ENCODE measurements at places on chromosomes 13 and 19. TPM values are rescaled to one million over a fixed set of nuclear protein-coding genes. Genes with fewer than 3 reads are reported as not detected.

The ZNF763 gene
- 0.25 TPM for total RNA-seq

The DMPK gene
- total RNA-seq = 7.8 TPM

The CRB3 gene
- 25.9 TPM for total RNA-seq

The COX6B1 gene
- total RNA-seq = 196 TPM

The PLPP2 gene
- 1.8 TPM for total RNA-seq

The C1QTNF9 gene
- 0.18 TPM for total RNA-seq

The MBD3L3 gene
- not detected for total RNA-seq

The CACNA1A gene
- 0.30 TPM for total RNA-seq

The ALKBH7 gene
- 83.9 TPM for total RNA-seq

The KLK1 gene
- 0.75 TPM for total RNA-seq

The GFY gene
- total RNA-seq = not detected

The CFD gene
- 6.1 TPM for total RNA-seq

The ZNF225 gene
- total RNA-seq = 1.8 TPM

DNA sequence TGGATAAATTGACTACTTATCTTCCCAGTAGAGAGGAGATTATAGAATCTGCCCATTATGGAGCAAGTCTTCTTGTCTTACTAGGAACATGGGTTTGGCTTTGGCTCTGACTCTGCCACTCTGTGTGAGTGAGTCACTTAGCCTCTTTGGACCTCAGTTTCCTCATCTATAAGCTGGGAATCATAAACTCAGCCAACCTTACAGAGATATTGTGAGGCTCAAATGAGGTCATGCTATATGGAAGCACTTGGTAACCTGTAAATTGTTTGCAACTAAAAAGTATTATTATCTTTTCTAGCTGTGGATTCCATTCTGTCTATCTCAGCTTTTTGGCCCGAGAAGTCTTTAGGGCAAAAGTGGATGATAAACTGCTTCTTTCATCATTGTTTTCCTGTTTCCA is 186.8 kb upstream of the TSC22D1 start:
- no peak for DNase-seq

- DNase-seq = no peak
These were observed 183.0 kb downstream of the TSHZ3 start for GRCh38 chr19:31166206-31166605.

DNA sequence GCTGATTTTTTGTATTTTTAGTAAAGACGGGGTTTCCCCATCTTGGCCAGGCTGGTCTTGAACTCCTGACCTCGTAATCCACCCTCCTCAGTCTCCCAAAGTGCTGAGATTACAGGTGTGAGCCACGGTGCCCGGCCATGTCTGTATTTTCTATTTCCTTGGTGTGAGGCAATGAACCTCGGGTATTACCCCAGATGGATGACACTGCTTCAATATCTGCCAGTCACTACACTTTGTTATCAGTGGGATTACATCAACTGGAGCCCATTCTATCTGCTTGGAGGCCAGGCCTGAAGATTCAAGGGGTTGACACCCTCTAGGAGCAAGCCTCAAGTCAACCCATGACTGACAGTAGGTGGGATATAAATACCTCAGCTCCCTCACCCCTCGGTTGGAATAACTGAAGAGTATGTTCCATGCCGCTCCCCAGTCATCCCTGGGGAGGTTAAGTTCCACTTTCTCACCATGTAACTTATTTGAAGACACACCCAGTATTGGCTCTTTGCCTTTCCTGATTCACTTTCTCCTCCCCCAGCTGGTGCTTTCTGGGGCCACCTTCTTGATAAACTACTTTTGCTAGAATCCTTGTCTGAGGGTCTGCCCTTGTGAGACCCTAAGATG is 992 bp upstream of the ADGRE1 start:
- DNase-seq = no peak

- DNase-seq = no peak
These were observed 102.8 kb downstream of the PCDH17 start for GRCh38 chr13:57734306-57734705.

- no peak for DNase-seq
These were observed 16.1 kb downstream of the LGALS16 start for GRCh38 chr19:39671739-39672363.

- no peak for DNase-seq
These were observed 719 bp upstream of the GRK1 start for GRCh38 chr13:113666329-113666670.

GRCh38 chr13:78569029-78569428 is 34.3 kb downstream of the POU4F1 start:
- no peak for DNase-seq

GRCh38 chr19:5058521-5059212 is 89.8 kb downstream of the KDM4B start:
- DNase-seq = no peak

- no peak for DNase-seq
These were observed 44.9 kb downstream of the DIAPH3 start for GRCh38 chr13:60118696-60119400.

GRCh38 chr19:31174948-31175347 is 174.3 kb downstream of the TSHZ3 start:
- DNase-seq = no peak

GRCh38 chr13:68160466-68160865 is 930.3 kb upstream of the PCDH9 start:
- DNase-seq = no peak

- no peak for DNase-seq
These were observed 924.0 kb downstream of the EFNB2 start for GRCh38 chr13:105611424-105611823.

DNA sequence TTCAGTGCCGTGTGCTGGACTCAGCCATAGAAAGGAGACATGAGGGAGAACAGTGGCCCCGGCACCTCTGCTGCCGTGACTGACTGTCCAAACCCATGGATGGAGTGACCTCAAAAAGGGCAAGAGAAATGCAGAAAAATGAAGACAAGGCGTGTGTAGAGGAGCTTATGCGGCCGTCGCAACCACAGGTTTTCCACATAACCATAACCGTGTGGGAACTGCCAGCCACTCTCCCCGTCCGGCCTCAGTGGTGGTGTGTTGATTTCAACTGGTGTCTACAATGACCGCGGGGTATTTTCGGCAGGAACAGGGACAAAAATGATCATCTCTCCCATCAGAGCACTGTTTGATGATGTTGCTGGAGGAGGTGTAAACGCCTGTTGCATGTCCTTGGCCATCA is 42.9 kb upstream of the F7 start:
- no peak for DNase-seq

- DNase-seq = no peak
These were observed 228.1 kb downstream of the FGF9 start for GRCh38 chr13:21898945-21899344.

- no peak for DNase-seq
These were observed 156.1 kb downstream of the LHFPL6 start for GRCh38 chr13:39446865-39447264.

GRCh38 chr19:3192228-3192635 is 6.5 kb downstream of the NCLN start:
- DNase-seq = no peak

DNA sequence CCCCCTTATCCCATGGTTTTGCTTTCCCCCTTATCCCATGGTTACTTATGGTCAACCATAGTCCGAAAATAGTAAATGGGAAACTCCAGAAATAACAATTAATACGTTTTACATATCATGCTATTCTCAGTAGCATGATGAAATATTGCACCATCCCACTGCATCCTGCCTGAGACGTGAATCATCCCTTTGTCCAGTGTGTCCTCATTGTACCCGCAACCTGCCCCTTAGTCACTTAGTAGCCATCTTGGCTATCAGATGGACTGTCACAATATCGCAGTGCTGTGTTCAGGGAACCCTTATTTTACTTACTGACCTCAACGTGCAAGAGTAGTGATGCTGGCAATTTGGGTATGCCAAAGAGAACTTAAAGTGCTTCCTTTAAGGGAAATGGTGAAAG is 10.5 kb upstream of the NBEA start:
- no peak for DNase-seq

DNA sequence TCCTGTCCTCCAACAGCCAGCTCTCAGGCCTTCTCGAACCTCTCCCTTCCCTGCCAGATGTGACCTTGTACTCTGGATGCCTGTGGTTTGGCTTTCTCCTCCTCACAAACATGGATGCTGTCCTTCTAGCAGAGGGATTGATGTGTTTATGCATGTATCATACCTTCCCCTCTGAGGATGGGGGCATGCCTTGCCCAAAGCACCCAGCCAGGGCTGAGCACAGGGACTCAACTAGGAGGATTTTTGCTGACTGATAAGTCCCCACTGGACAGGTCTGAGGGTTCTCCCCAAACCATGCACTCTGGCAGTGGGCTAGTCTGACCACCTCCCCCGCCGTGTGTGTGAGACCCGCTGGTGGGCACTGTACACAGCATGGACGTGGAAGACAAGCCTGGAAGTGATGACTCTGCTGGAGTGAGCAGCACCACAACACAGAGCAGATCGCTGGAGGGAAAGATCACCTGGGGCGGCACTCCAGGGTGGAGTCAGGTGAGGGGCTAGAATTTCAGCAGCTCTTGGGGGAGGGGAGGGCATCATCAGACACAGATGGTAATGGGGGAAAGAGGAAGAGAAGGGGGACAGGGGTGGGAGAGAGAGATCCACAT is 360.3 kb upstream of the ZNF507 start:
- no peak for DNase-seq

DNA sequence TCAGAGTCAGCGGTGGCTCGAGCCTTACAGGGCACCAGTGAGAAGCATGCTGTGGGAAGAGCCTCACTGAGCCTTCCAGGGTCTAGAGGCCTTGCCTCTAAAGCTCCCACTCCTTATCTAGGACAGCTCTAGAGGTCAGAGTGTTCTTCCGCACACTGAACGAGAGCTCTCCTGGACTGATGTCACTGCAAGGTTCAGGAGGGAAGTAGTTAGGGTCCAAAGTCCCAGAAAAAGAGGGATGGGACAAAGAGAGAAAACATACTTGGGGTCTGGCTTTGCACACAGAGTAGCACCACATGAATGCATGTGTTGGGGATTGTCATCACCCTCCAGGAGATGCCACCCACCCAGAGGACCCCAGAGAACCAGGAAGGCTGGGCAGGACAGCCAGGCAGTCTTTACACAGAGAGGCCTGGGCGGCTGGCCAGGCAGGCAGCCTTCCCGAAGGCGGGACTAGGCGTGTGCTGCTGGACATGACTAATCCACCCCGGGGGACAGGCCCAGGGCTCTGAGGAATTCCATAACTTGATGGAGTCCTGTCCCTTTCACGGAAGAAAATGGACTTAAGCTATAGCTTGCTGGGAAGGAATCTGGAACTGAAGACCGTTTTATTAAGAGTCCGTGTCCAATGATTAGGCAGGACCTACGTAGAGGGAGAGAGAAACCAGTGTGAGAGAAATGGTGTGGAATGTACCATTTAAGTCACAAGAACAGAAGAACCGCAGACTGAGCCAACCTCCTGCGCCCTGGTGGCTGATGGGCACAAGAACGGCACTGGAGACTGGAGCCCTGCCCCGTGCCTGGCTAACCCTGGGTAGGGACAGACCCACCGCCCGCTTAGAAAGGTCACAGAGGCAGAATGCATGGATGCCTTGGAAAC is 16.6 kb upstream of the EPHX3 start:
- DNase-seq = peak; percentile 69

DNA sequence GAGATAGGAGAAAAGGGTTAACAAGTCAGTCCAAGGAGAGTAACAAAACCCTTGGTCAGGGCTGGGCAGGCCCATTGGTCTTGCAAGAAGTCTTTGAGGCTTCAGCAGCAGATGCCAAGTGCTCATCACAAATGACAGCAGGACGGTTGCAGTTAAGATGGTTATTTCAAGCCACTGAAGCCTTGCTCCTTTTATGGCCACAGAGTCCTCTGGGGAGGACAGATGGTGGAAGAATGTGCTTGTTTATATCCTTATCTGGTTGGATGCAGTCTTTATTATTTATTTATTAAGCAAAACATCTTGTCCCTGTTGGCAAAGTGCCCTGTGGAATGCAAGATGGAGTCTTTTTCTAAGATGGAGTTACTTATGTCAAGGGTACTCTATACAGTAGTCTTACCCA is 19.2 kb upstream of the ZNF331 start:
- DNase-seq = no peak

GRCh38 chr13:80529734-80530133 is 188.8 kb upstream of the SPRY2 start:
- DNase-seq = no peak

GRCh38 chr13:113252516-113253095 is 43.2 kb downstream of the CUL4A start:
- no peak for DNase-seq

GRCh38 chr19:8054169-8054568 is 1.6 kb downstream of the CCL25 start:
- peak; percentile 82 for DNase-seq

- no peak for DNase-seq
These were observed 3.6 kb upstream of the ADAMTSL5 start for GRCh38 chr19:1516395-1516753.

DNA sequence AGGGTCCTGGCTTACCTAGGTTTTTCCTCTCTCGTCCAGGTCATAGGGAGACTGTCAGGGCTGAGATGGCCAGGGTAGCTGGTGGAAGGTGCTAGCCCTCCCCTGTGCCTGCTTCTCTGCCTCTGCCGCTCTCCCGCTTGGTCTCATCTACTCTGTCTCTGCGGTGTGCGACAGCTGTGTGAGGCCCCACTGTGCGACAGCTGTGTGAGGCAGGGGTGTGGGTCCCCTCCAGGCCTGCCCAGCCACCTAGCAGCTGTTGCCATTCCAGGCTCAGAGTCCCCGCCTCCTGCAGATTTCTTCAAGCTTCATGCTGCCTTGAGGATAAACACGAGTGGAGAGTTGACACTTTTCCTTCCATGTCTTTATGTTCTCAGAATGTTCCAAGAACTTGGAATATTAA is 53.0 kb downstream of the ARHGEF7 start:
- DNase-seq = no peak

- DNase-seq = no peak
These were observed 42.5 kb upstream of the INTS6 start for GRCh38 chr13:51495316-51495715.

DNA sequence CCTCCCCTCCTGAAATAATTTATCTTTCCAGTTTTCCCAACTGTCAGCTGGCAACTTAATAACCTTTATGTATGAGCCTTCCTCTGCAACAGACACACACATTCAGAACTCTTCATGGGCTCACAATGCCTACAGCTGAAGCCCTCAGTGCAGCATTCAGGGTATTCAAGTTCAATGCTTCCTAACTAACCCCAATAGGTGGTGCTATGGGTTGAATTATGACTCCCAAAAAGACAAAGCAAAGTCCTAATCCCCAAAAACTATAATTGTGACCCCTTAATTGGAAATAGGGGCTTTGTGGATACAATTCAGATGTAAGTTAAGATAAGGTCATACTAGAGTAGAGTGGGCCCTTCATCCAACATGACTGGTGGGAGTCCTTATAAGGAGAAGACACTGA is 202.2 kb downstream of the SUCLA2 start:
- DNase-seq = no peak

GRCh38 chr19:6610934-6611852 is 20.2 kb upstream of the CD70 start:
- no peak for DNase-seq

- no peak for DNase-seq
These were observed 1.3 kb downstream of the IZUMO1 start for GRCh38 chr19:48745208-48745995.

Data from left lobe of liver (tissue), 2 donors.